Suprapubic skin (tissue), 4 donors: ENCODE measurements at places on chromosomes 11 and 22. TPM values are rescaled to one million over a fixed set of nuclear protein-coding genes. Genes with fewer than 3 reads are reported as not detected.

The OR52N4 gene
- total RNA-seq = not detected

The TIMP3 gene
- total RNA-seq = 295 TPM

The MS4A3 gene
- total RNA-seq = not detected

- no peak overlapping the region for H3K4me3 ChIP-seq
- DNase-seq = no peak
- no peak overlapping the region for H3K27ac ChIP-seq
- peaks cover 44% of the 10 kb centered on the region for H3K4me1 ChIP-seq
Measured at GRCh38 chr22:42340150-42340549, 69.7 kb upstream of the TCF20 start.

DNA sequence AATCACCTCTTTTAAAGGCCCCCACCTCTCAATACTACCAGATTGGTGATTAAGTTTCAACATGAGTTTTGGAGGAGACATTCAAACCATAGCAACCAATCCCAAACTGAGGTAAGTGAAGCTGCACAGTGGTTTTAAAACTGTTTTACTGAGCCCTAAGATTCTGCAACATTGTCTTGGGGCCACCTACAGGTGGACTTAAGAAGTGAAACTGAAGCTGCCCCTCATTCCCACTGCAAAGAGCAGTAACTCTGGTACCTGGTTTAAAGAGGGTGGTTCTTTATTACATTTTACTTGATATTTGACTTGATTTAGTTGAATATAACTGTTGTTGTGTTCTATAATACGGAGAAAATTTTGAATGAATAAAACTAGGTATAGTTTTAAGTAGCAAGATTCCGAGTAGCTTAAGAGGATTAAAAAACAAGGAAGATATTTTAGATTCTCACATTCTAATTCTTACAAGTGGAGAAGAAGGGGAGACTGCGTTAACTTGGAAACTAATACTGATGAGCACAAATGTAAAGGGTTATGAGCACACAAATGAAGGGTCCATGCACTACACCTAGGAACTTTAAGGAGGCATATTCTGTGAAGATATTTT is 26.7 kb downstream of the SYT9 start:
- no peaks in the 10 kb centered on the region for H3K27me3 ChIP-seq
- no peak overlapping the region for H3K27ac ChIP-seq
- peaks cover 3% of the 10 kb centered on the region for H3K4me1 ChIP-seq
- H3K4me3 ChIP-seq = no peak overlapping the region
- no peak for DNase-seq
- no peaks in the 10 kb centered on the region for H3K36me3 ChIP-seq

- peak; percentile 77 for DNase-seq
- H3K4me3 ChIP-seq = no peak overlapping the region
- H3K4me1 ChIP-seq = peaks cover 13% of the 10 kb centered on the region
- H3K27me3 ChIP-seq = peaks cover 79% of the 10 kb centered on the region
Measured at GRCh38 chr11:1230456-1231395, 7.9 kb downstream of the MUC5B start.

- H3K27me3 ChIP-seq = no peaks in the 10 kb centered on the region
- no peak overlapping the region for H3K27ac ChIP-seq
- no peak overlapping the region for H3K4me3 ChIP-seq
- H3K4me1 ChIP-seq = no peaks in the 10 kb centered on the region
Measured at GRCh38 chr22:17541476-17541875, 21.8 kb upstream of the SLC25A18 start.

- no peaks in the 10 kb centered on the region for H3K36me3 ChIP-seq
- H3K4me3 ChIP-seq = no peak overlapping the region
Measured at GRCh38 chr11:64638018-64638665, 47.1 kb downstream of the SLC22A12 start.

- H3K4me3 ChIP-seq = no peak overlapping the region
- DNase-seq = no peak
- H3K36me3 ChIP-seq = no peaks in the 10 kb centered on the region
- H3K4me1 ChIP-seq = no peaks in the 10 kb centered on the region
- no peaks in the 10 kb centered on the region for H3K27me3 ChIP-seq
- H3K27ac ChIP-seq = no peak overlapping the region
Measured at GRCh38 chr11:13222285-13222684, 55.3 kb upstream of the BMAL1 start.

GRCh38 chr11:4695442-4695841 is 2.2 kb downstream of the OR51E2 start:
- no peaks in the 10 kb centered on the region for H3K36me3 ChIP-seq
- no peak overlapping the region for H3K27ac ChIP-seq
- no peak overlapping the region for H3K4me3 ChIP-seq
- DNase-seq = no peak

- H3K36me3 ChIP-seq = no peaks in the 10 kb centered on the region
- no peak for DNase-seq
- H3K27me3 ChIP-seq = no peaks in the 10 kb centered on the region
- no peak overlapping the region for H3K27ac ChIP-seq
- H3K4me1 ChIP-seq = no peaks in the 10 kb centered on the region
Measured at GRCh38 chr11:125224391-125225021, 60.0 kb downstream of the PKNOX2 start.

DNA sequence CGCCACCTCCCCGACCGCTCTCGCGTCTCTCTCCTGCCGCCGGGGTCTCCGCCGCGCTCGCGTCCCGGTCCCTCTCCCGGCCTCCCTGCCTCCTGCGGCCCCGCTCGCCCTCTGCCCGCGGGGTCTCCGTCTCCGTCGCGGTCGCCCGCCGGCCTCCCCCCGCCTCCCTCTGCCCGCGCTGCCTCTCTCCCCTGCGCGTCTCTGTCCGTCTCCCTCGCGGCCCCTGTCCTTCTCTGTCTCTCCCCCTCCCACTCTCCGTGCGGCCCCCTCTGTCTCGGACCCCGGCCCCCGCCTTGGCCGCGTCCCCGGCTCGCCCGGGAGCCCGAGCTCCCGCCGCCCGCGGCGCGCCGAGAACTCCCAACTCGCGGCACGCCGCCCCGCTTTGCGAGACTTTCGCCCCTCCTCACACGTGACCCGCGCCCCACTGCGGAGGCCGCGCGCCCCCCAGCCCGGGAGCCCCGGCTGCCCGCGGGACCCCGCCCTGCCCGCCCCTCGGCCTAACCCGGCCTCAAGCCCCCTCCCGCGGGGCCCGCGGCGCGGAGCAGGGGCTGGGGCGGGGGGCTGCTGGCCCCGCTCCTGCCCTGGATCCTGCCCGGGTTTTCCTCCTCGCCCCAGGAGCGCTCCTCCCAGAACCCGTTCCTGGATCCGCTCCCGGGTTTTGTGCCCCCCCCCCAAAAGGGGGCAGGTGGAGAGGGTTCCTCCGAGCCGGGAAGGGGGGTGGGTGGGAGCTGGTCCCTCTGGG is 702 bp upstream of the KCNJ4 start:
- DNase-seq = no peak
- H3K27me3 ChIP-seq = peaks cover 87% of the 10 kb centered on the region
- peaks cover 18% of the 10 kb centered on the region for H3K4me1 ChIP-seq

- peak overlapping the region; percentile 54 for H3K27ac ChIP-seq
- H3K4me3 ChIP-seq = no peak overlapping the region
- H3K4me1 ChIP-seq = peaks cover 9% of the 10 kb centered on the region
- peaks cover 2% of the 10 kb centered on the region for H3K27me3 ChIP-seq
- H3K36me3 ChIP-seq = no peaks in the 10 kb centered on the region
Measured at GRCh38 chr11:113505541-113506375, 30.6 kb upstream of the DRD2 start.

- no peaks in the 10 kb centered on the region for H3K27me3 ChIP-seq
- H3K4me1 ChIP-seq = no peaks in the 10 kb centered on the region
- no peaks in the 10 kb centered on the region for H3K36me3 ChIP-seq
- no peak overlapping the region for H3K4me3 ChIP-seq
Measured at GRCh38 chr22:28589102-28589750, 90.4 kb downstream of the TTC28 start.

GRCh38 chr22:27641049-27641795 is 160.3 kb downstream of the MN1 start:
- H3K27me3 ChIP-seq = no peaks in the 10 kb centered on the region
- no peak for DNase-seq
- H3K27ac ChIP-seq = no peak overlapping the region
- no peak overlapping the region for H3K4me3 ChIP-seq
- H3K4me1 ChIP-seq = peaks cover 4% of the 10 kb centered on the region

- H3K4me1 ChIP-seq = peaks cover 50% of the 10 kb centered on the region
- H3K4me3 ChIP-seq = no peak overlapping the region
- no peak overlapping the region for H3K27ac ChIP-seq
Measured at GRCh38 chr11:95700471-95700817, 89.1 kb downstream of the FAM76B start.

DNA sequence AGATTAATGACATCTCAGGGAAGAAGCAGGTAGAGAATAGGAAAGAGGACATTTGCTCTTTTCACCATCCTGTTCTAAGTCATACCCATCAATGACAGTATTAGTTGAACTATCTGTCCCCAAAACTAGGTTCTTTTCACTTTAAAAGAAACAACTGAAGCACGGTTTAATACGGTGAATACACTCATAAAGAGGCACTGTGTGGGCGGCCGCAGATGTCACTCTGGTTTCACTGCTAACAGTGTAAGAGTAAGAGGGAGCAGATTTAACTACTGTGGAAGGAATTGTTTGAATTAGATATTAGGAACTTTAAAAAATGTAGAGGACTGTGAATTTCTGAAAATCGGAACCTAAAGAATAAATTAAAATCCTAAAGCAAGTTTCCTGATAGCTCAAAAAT is 49.5 kb downstream of the VSIG10L2 start:
- H3K27ac ChIP-seq = no peak overlapping the region
- H3K36me3 ChIP-seq = peaks cover 18% of the 10 kb centered on the region
- DNase-seq = no peak
- no peaks in the 10 kb centered on the region for H3K27me3 ChIP-seq

DNA sequence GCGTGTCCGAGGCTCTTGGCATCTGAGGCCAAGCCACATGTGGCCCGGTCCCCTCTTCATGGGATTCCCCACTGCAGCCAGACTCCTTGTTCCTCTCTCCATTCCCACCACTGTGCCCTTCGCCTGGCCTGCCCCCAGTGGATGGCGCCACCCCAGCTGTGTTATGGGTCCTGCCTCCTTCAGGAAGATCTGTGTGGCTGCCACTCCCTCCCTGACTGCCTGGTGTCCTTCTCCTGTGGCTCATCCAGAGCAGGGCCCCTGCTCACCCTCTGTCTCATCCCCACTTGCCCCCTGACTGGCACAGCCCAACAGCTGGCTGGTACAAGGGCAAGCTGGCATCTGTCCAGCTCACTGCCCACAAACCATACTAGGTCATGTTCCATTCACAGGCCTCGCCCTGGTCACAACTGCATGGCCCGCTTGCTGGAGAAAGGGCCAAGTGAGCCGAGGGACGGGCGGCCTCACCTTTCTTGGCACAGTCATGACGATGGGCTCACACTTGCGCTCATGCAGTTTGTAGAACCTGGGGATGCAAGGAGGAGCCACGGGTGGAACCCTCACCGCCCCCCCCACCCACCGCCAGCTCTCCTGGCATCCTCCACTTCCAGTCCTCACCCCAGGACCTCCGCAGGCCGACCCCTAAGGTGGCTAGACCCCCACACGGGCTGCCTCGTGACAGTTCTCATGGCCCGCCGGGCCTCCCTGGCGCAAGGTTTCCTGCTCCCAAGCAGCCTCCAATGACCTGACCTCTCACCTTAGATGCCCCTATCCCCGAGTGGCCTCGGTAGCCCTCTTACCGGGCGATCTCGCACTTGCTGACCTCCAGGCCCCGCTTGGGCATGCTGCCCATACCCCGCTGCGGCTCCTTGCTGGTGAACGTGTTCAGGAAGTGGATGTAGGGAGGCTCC is 2.1 kb upstream of the PTPRCAP start:
- H3K4me3 ChIP-seq = no peak overlapping the region
- no peak for DNase-seq
- peaks cover 56% of the 10 kb centered on the region for H3K36me3 ChIP-seq
- peaks cover 64% of the 10 kb centered on the region for H3K4me1 ChIP-seq
- peak overlapping the region; percentile 50 for H3K27ac ChIP-seq
